ENCODE measurements at places on chromosomes 13 and 19.

DNA sequence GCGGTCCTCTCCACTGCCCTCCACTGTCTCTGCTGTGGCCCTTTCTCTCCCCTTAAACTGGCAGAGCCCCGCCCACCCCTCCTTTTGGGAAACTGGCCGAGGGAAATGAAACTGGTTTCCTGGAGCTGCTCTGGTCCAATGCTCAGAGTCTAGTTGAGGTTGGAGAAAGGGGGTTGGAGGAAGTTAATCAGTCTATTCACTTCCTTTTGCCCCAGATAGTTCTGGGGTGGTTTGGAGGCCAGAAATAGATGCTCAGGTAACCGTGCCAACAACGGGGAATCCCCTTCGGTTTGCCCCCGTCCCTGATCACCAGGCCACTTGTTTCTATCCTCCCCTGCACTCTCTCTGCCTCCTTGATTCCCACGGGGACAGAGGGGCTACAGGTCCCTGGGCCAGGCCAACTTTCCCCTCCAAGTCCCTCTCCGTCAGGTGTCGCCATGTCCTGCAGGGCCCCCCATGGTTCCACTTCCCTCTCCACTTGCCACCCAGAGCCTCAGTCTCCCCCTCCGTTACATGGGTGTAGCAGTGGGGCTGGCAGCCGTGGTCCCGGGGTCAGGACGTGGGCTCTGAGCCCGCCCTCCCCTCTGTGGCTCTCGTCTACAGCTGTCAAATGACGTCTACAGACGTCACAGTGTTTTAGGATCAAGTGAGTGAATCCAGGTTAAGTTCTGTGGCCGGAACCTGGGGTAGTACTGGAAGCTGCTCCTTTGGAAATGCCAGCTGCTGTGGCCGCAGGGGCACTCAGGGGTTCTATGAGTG is at the start of gene IL4I1:
Gene IL4I1 (minus strand): TSS at position 25 of the 759 bp plus-strand sequence. CDS start 727 bp downstream, outside the sequence.
- peak; percentile 94 for DNase-seq

DNA sequence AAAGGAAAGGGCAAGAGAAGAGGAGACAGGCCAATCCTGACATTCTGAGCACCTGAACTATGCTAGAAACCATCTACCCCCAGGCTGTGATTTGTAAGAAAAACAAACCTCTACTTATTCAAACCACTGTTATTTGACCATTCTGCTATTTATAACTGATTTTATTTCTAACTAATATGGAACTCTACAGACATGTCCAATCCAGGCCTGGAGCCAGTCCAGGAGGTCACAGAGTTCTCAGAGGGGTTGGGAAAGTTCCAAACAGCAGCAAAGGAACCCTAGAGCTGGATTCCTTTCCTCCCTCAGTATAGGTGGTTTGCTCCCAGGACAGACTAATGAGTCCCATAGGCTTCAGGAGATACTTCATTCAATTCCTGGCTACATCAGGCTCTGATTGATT is 24.2 kb downstream of the SIAH3 start:
- DNase-seq, result no peak

DNA sequence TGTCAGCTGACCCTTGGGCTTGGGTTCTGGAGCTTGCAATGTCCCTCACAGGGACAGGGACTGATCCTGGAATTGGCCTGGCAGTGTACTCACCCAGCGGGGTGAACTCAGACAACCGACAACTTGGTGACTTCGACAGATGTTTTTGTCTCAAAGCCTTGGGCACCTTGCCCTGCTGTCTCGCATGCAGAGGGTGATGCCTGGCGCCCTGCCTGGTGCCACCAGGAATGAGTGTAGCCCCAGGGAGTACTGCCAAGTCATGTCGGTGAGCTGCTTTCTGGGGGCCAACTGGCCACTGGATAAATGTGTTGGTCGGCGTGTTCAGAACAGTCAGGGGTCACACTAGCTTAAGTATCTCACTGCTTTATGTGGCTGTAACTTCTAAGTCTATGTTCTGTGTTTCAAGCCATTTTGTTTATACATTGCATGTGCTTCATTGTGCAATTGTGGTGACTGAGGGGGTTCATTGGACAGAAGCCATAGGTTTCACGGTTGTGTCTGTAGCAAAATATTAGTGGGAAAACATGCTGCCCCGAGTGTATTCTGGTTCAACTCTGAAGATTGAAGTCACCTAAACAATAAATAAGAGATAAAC is 96.3 kb upstream of the TNFSF11 start:
- no peak for DNase-seq

GRCh38 chr19:48565090-48565489 is 13.1 kb downstream of the SULT2B1 start:
- DNase-seq, result peak; percentile 79

- no peak for DNase-seq
These were observed 1.8 kb downstream of the GADD45B start for GRCh38 chr19:2477732-2478191.

GRCh38 chr13:67351909-67352308 is 121.8 kb upstream of the PCDH9 start:
- no peak for DNase-seq

DNA sequence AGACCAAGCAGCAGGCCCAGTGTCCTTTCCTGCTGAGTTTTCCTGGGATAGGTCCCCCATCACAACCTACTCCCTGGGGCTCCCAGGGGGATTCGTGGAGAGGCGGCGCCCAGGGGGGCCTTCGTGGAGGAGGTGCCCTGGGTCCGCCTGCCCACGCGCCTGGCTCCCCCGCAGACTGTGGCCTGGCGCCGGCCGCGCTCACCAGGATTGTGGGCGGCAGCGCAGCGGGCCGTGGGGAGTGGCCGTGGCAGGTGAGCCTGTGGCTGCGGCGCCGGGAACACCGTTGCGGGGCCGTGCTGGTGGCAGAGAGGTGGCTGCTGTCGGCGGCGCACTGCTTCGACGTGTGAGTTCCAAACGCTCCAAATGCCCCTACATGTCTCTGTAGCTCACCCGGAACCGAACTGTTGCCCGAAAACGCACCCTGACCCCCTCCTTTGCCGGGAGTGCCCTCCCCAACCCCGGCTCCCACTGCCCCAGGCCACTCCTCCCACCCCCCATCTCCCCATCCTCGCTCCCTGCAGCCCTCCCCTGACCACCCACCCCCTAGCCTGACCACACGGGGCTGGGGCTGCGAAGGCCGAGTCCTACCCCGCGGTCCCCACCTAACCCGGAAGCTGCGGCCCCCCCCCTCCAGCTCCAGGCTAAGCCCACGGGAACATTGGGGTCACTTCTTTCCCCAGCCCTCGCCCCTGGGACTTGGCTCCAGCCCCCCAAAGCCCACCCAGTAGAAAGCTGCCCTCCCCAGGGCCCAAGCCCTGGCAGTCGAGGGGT is 3.3 kb downstream of the TIMM13 start:
- no peak for DNase-seq

DNA sequence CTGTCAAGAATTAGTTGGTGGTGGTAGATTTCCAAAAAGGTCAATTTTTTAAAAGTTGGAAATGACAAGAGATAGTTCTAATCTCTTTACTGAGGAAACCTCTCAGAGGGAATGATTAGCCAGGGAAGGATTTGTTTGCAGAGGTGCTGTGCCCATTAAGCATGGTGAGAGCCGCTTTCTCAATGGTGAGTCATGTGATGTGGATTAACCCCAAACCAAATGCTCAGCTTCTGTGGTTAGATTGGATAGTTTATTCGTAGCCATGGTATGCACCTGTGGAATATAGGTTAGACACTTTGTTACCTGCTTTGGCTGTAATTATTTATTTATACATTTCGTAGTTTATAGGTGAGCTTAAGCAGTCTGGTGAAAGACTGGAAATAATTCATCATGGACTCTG is 7.1 kb downstream of the HNRNPM start:
- DNase-seq, result peak; percentile 40

DNA sequence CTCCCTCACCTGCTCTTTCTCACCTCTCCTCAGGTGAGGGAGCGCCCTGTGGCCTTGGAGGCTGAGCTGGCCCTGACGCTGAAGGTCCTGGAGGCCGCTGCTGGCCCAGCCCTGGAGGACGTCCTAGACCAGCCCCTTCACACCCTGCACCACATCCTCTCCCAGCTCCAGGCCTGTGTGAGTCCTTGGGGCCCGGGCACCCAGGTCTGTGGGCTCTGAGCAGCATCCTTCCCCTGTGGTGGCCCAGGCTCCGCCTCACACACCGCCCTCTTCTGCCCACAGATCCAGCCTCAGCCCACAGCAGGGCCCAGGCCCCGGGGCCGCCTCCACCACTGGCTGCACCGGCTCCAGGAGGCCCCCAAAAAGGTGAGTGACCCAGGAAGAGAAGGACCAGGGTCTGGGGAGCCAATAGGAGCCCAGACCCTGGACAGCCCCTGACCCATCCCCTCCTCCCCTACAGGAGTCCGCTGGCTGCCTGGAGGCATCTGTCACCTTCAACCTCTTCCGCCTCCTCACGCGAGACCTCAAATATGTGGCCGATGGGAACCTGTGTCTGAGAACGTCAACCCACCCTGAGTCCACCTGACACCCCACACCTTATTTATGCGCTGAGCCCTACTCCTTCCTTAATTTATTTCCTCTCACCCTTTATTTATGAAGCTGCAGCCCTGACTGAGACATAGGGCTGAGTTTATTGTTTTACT is 1.9 kb downstream of the IFNL1 start:
- peak; percentile 25 for DNase-seq

DNA sequence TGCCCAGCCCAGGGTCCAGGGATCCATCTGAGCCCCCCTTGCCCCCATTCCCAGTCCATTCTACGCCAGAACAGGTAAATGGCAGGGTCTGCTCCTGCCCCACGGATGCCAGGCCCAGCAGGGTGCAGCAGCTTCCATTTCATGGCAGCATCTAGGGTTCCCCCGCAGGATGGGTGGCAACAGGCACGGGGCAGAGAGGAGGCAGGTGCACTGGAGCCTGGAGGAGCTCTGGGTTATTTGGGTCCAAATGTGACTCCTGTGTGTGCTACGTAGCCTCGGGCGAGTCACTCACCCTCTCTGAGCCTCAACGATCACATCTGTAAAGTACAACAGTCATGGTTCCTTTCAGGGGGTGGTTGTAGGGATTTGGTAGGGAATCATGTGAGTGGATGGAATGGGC is 27.4 kb downstream of the IL12RB1 start:
- no peak for DNase-seq

- peak; percentile 90 for DNase-seq
These were observed 63.1 kb upstream of the FRY start for GRCh38 chr13:31968473-31968872.

DNA sequence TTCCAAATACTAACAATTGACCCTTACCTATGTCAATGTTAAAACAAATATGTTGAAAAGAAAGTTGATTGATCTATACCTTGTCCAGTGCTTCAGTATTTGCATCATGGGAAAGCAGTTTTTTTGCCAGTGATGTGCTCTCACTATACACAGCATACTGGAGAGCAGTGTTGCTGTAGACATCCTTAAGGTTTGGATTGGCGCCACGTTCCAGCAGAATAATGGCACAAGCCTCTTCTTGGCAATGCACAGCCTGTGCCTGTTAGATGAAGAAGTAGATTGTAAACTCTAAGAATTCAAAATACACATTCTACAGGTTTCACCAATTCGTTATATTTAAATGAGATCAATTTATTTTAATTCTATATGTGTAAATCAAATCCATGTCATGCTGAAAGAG is 43.9 kb upstream of the C1QTNF9B start:
- no peak for DNase-seq

DNA sequence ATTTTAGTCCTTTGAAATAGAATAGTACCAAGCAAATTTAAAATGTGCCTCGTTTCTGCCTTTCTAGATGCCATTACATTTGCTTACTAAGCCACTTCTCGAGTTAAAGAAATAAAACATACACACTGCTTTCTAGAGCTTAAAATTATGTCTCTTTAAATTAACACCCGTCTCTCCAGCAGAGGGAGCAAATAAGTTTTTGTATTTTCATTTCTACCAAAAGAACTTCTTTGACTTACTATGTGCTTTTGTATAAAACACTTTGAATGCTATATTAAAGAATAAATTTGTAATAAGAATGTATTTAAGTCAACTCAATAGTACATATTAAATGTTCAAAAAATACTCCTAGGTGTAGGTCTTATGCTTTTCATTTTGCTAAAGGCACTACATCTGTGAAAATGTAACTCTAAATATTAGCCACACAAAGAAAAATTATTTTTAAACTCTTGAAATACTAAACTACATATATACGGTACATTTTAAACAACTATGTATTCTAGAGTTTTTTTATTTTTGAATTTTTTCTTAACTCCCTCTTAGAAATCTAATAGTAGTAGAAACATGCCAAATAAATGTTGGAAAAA is 269.3 kb upstream of the MIR17HG start:
- no peak for DNase-seq

DNA sequence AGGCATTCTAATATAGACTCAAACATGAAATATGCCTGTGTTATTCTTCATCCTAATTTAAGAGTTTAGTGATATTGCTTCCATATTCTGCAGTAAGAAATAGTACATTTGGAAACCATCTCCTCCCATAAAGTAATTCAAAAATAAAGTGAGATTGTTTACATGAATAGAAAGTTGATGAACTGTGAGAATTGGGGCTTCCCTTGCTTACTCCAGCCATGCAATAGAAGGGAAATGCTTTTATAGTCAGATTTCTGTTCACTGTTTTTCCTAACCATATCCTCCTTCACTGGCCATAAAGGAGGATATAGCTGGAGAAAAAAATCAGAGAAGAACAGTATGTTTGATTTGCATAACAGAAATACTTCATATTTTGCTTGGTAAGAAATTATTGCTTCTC is 7.8 kb downstream of the LRCH1 start:
- no peak for DNase-seq
